Thyroid gland (tissue), 4 donors: ENCODE measurements at places on chromosomes 12 and 14. TPM values are rescaled to one million over a fixed set of nuclear protein-coding genes. Genes with fewer than 3 reads are reported as not detected.

LBHD2 gene
- total RNA-seq: not detected

- no peaks in the 10 kb centered on the region for H3K4me1 ChIP-seq
- H3K4me3 ChIP-seq: no peak overlapping the region
- H3K36me3 ChIP-seq: no peaks in the 10 kb centered on the region
- DNase-seq: no peak
- H3K27me3 ChIP-seq: no peaks in the 10 kb centered on the region
These were observed 55.7 kb upstream of the OVCH1 start for GRCh38 chr12:29552994-29553748.

SOAT2 gene
- total RNA-seq: not detected

- H3K4me3 ChIP-seq: no peak overlapping the region
- H3K36me3 ChIP-seq: peaks cover 16% of the 10 kb centered on the region
- H3K27me3 ChIP-seq: no peaks in the 10 kb centered on the region
- peaks cover 72% of the 10 kb centered on the region for H3K4me1 ChIP-seq
These were observed 9.0 kb downstream of the MLXIP start for GRCh38 chr12:122087431-122088178.

DNA sequence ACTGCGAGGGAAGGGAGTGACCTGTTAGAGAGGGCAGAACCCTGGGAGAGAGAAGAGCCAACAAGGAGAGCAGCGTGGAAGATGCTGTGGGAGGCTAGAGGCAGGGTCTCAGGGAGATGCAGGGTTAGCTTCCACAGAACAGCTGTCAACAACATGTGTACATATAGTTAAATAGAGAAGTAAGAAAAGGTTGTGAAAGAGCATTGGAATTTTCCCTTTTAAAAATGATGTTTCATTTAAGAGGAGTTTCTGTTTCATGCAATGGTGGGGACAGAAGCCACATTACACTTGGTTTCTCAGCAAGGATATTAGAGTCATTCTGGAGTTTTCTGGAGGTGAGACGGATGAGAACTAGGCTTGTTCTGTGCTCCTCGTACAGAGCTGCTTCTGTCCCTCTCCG is 23.8 kb upstream of the TBC1D30 start:
- no peaks in the 10 kb centered on the region for H3K27me3 ChIP-seq
- H3K36me3 ChIP-seq: no peaks in the 10 kb centered on the region
- DNase-seq: no peak
- H3K27ac ChIP-seq: no peak overlapping the region
- no peak overlapping the region for H3K4me3 ChIP-seq

GRCh38 chr14:56244138-56244789 is 126.1 kb downstream of the PELI2 start:
- H3K27ac ChIP-seq: no peak overlapping the region
- H3K27me3 ChIP-seq: no peaks in the 10 kb centered on the region
- no peaks in the 10 kb centered on the region for H3K4me1 ChIP-seq
- DNase-seq: no peak
- H3K4me3 ChIP-seq: no peak overlapping the region

PROX2 gene
- total RNA-seq: not detected

DAO gene
- total RNA-seq: not detected

GRCh38 chr14:51547260-51547659 is 104.5 kb upstream of the FRMD6 start:
- H3K4me1 ChIP-seq: no peaks in the 10 kb centered on the region
- H3K4me3 ChIP-seq: no peak overlapping the region
- no peak overlapping the region for H3K27ac ChIP-seq
- H3K27me3 ChIP-seq: no peaks in the 10 kb centered on the region

GRCh38 chr14:95519699-95520098 is 3.2 kb upstream of the SYNE3 start:
- DNase-seq: peak; percentile 40
- peak overlapping the region; percentile 18 for H3K27ac ChIP-seq
- H3K4me1 ChIP-seq: peaks cover 63% of the 10 kb centered on the region
- H3K27me3 ChIP-seq: no peaks in the 10 kb centered on the region
- H3K36me3 ChIP-seq: no peaks in the 10 kb centered on the region

DNA sequence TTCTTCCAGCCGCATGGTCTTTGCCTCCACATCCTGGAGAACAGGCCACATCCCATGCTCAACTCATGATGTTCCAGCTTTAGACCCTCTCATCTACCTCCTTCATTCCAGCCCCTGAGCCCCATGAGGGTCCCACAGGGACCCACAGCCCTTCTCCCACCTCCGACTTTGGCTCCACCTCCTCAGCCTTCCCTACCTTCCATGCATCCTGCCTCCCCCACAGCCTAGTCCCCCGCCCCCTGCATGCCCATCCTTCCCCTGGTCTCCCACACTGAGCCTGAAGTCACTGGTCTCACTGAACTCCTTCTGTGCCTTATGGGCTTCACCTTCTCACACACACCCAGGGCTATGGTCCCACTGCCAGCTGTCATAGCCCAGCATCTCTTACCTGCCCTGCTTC is 9.8 kb downstream of the RAPGEF3 start:
- no peak overlapping the region for H3K27ac ChIP-seq
- peaks cover 45% of the 10 kb centered on the region for H3K4me1 ChIP-seq
- no peak for DNase-seq
- H3K27me3 ChIP-seq: no peaks in the 10 kb centered on the region
- H3K4me3 ChIP-seq: no peak overlapping the region

SPIC gene
- total RNA-seq: not detected

GRCh38 chr12:108820707-108821406 is 36.5 kb downstream of the SSH1 start:
- peaks cover 66% of the 10 kb centered on the region for H3K4me1 ChIP-seq
- H3K4me3 ChIP-seq: no peak overlapping the region
- DNase-seq: peak; percentile 80
- peak overlapping the region; percentile 53 for H3K27ac ChIP-seq

DNA sequence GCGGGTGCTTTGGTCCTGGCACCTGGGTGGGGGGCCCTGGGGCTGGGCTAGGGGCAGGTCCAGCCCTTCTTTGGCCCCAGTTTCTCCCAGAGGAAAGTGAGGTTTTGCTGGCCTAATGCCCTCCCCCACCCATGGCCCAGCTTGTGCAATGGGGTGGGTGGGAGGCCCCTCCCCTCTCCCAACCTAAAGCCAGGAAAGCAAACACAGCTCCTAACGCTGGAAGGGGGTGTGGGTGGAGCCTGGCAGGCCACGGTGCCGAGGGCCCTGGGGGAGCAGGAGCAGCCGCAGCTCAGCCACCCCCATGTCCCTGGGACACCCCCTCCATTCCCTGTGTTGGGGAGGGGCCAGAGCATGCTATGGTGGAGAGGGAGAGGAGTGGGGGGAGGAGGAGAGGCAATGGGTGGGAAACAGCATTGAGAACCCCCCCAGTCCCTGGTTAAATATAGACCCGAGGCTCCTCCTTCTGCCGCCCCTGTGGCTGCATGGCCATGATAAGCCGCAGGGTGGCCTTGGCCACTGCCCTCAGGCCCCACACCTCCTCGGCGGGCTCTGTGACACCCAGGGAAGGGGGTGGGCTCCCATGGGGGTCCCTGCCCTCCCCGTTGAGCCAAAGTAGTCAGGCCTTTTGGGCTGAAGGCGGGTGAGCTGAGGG is 4.7 kb downstream of the EXOC3L4 start:
- peaks cover 9% of the 10 kb centered on the region for H3K27me3 ChIP-seq
- peaks cover 19% of the 10 kb centered on the region for H3K4me1 ChIP-seq
- H3K27ac ChIP-seq: no peak overlapping the region
- DNase-seq: no peak
- no peak overlapping the region for H3K4me3 ChIP-seq
- H3K36me3 ChIP-seq: no peaks in the 10 kb centered on the region

FAM181A gene
- 3.6 TPM for total RNA-seq

LIN7A gene
- 21.4 TPM for total RNA-seq

FOXG1 gene
- 0.13 TPM for total RNA-seq

DNA sequence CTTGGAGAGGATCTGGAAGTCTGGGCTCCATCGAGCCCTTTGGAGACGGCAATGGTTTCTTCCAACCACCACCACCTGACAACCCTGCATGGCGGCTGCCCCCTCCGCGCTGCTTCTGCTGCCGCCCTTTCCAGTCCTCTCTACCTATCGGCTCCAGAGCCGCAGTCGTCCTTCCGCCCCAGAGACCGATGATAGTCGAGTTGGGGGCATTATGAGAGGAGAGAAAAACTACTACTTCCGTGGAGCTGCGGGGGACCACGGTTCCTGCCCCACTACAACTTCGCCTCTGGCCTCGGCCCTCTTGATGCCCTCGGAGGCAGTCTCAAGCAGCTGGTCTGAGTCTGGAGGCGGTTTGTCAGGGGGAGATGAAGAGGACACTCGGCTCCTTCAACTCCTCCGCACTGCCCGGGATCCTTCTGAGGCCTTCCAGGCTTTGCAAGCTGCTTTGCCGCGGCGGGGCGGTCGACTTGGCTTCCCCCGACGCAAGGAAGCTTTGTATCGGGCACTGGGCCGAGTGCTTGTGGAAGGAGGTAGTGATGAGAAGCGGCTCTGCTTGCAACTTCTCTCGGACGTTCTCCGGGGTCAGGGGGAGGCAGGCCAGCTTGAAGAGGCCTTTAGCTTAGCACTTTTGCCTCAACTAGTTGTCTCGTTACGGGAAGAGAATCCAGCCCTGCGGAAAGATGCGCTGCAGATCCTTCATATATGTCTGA is 499 bp downstream of the TOGARAM1 start:
- peak overlapping the region; percentile 86 for H3K4me3 ChIP-seq
- peak overlapping the region; percentile 87 for H3K27ac ChIP-seq
- no peaks in the 10 kb centered on the region for H3K36me3 ChIP-seq
- H3K27me3 ChIP-seq: no peaks in the 10 kb centered on the region
- peaks cover 48% of the 10 kb centered on the region for H3K4me1 ChIP-seq

RFLNA gene
- 0.40 TPM for total RNA-seq

NAV3 gene
- total RNA-seq: 9.0 TPM

GRCh38 chr14:68444449-68445168 is 348.3 kb downstream of the ZFP36L1 start:
- H3K36me3 ChIP-seq: no peaks in the 10 kb centered on the region
- H3K27ac ChIP-seq: no peak overlapping the region
- H3K4me1 ChIP-seq: no peaks in the 10 kb centered on the region
- no peak overlapping the region for H3K4me3 ChIP-seq
- peak; percentile 48 for DNase-seq

FAM222A gene
- total RNA-seq: 1.7 TPM

TAS2R31 gene
- 4.9 TPM for total RNA-seq

- peak; percentile 14 for DNase-seq
- peaks cover 30% of the 10 kb centered on the region for H3K4me1 ChIP-seq
- H3K27me3 ChIP-seq: peaks cover 21% of the 10 kb centered on the region
These were observed 606 bp downstream of the NXPH4 start for GRCh38 chr12:57216921-57217879.

DNA sequence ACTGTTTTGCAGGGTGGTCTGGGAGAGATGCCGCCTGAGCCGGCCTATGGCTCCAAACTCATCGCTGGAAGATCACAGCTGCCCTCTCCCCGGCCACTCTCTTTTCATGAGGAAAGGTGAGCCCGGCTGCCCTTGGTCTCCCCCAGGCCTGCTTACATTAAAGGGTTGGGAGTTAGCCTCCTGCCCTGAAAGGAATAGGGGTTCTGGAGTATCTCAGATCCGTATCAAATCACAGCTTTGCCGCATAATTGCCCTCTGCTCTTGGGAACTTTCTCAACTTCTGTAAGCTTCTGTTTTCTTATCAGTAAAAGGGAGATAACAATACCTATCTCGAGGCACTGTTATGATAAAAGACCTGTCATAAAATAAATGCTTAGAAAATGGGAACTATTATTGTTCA is 17.6 kb downstream of the PHLDA1 start:
- peaks cover 13% of the 10 kb centered on the region for H3K4me1 ChIP-seq
- H3K27ac ChIP-seq: no peak overlapping the region
- no peaks in the 10 kb centered on the region for H3K36me3 ChIP-seq

GRCh38 chr14:31229638-31230572 is 22.3 kb upstream of the HECTD1 start:
- no peaks in the 10 kb centered on the region for H3K36me3 ChIP-seq
- peak; percentile 6 for DNase-seq
- no peaks in the 10 kb centered on the region for H3K27me3 ChIP-seq
- peaks cover 6% of the 10 kb centered on the region for H3K4me1 ChIP-seq
- H3K27ac ChIP-seq: no peak overlapping the region
- H3K4me3 ChIP-seq: no peak overlapping the region

DNA sequence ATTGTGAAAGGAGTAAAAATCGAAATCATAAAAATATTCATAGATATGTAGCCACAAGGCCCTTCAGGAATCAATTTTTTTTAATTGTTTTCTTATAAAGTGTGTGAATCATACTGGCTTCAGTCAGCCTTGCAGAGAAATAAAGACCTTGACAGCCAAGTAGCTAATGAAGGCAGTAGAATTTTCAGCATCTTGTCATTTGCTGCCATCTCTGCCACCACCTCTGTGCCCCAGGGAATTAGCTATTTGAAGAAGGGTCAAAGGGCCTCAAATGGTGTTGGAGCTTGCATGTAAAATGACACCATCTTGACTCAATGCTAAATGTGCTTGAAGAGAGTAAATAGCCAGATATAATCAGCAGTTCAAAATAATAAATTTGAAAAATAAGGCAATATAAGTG is 359.4 kb upstream of the DCN start:
- no peak overlapping the region for H3K27ac ChIP-seq
- no peaks in the 10 kb centered on the region for H3K27me3 ChIP-seq
- H3K4me1 ChIP-seq: no peaks in the 10 kb centered on the region
- no peaks in the 10 kb centered on the region for H3K36me3 ChIP-seq
- H3K4me3 ChIP-seq: no peak overlapping the region
- DNase-seq: no peak

DNA sequence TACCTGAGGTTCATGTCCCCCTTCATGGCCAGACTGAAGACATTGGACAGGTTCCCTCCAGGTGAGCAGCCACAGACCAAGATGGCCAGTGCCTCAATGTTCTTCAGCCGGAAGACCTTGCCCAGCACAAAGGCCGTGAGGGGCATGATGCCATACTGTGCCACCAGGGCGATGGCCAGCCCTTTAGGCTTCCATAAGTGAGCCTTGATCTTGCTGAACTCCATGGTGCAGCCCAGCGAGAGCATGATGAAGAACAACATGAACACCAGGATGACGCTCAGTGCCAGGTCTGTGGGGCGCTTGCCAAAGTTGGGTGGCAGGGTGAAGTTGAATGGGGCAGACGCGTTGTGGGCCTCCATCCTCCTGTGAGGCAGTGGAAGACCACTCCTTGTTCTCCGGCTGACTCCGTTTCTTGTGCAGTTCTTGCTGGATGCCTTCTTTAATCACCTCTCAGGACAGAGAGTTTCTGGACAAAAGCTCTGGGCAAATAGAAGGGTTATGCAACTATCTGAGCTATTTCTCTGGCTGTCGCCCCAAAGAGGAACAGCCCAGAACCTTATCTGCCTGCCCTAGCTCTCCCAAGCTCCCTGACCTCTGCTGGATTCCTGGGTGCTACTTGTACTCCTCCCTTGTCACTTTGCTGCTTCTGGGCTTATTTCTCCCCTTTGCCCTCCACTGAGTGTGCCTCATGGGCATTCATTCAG is at the start of gene SLC10A1:
Gene SLC10A1 (minus strand): TSS at position 445 of the 704 bp plus-strand sequence. CDS start 86 bp downstream, at position 359.
- H3K36me3 ChIP-seq: no peaks in the 10 kb centered on the region
- H3K4me3 ChIP-seq: no peak within 1 kb of the TSS
- H3K27ac ChIP-seq: no peak within 1 kb of the TSS
- no peak for DNase-seq
- H3K4me1 ChIP-seq: no peaks in the 10 kb centered on the region

OR10P1 gene
- total RNA-seq: not detected

PNP gene
- 29.3 TPM for total RNA-seq

DNA sequence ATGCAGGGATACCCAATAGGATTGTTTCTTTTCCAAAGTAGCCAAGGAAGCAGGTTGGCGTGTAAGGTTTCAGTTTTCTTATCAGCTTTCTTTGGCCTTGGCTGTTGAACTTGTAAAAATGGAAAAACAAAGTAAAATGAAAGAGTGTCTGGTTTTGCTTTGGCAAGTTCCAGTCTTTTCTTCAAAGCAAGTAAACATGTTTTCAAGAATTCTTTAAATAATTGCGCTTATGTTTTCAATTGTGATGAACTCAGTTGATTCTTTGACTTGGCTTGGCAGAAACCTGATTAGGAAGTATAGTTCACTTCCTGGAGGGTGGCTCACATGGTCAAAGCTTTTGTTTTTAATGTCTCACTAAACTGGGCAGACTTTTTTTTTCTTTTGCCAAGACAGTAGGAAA is 112.2 kb upstream of the USP44 start:
- DNase-seq: no peak
- H3K27ac ChIP-seq: no peak overlapping the region
- no peak overlapping the region for H3K4me3 ChIP-seq
